ENCODE measurements at places on chromosomes 1 and 21. TPM values are rescaled to one million over a fixed set of nuclear protein-coding genes. Genes with fewer than 3 reads are reported as not detected.

Gene FAM163A
- total RNA-seq, result not detected

Gene SPRR3
- total RNA-seq, result not detected

Gene KISS1
- total RNA-seq, result not detected

Gene KRTAP13-2
- not detected for total RNA-seq
